ENCODE measurements at places on chromosomes 16 and 17.
A peak's percentile ranks its signal among the peaks of the same experiment; 100 is the strongest.

- DNase-seq: no peak
Observed at GRCh38 chr17:17499402-17500145, 3.4 kb upstream of the RASD1 start.

DNA sequence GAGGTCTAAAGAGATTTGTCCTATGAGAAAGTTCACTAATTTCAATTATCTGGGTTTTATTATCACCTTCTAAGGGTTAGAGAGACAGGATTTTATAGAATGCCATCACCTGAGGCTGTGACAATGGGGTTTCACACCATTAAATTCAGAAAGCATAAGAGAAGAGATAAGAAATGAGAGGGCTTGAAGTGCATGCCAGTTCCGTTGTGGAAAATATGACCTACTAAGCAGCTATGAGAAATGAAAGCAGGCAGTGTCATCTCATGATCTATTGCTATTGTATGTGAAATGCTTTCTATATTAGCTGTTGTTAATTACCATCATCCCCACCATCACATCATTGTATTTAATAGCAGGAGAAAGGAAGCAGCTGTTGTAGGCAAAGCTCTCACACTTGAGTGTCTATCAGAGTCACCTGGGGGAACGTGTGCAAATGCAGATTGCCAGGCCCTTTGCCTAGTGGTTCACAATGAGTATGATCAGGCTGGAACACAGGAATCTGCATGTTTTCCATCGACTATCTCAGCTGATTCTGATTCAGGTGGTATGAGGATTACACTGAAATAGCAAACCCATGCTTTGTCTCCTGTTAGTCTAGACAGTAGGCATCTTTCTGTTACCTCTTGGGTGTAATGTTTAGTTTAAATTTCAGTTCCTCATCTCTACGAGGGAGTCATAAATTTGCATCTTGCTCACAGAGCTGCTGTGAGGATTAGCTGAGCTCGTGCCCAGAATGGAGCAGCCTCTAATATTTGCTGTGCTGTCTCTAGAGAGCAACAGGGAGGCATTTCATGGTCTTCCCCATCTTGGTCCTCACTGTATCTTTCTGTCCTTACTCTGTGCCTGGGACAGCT, 256.4 kb downstream of the CDH13 start:
- no peak for DNase-seq

DNA sequence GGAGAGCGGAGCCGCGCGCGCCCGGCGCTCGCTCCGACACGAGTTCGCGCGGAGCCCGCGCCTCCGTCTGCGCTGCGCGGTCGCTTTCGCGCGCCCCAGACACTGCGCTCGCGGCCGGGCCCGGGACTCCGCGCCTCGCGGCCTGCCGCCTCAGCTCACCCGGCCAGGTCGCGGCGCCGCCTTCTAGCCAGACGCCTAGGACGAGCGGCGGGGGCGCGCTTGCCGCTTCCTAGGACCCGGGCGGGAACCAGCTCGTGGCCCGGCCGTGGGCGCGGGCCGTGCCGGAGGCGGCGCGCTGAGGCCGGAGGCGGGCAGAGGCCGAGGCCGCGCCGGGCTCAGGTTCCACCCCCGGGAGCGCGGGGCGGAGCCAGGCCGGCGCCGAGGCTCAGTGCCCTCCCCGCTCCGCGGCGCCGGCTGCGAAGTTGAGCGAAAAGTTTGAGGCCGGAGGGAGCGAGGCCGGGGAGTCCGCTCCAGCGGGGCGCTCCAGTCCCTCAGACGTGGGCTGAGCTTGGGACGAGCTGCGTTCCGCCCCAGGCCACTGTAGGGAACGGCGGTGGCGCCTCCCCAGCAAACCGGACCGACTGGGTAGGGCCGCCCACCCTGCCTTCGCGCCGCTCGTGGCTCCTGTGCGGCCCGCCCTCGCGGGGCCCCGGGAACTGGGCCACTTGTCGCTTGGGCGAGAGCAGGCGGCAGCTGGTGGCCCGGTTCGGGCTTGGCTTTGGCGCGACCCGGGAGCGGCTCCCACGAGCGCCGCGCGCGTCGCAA, at the start of gene SPHK1:
Gene SPHK1, plus strand, starts transcription at position 388 of the 765 bp plus-strand sequence. CDS start 1,036 bp downstream, outside the sequence.
- DNase-seq: peak; percentile 62

GRCh38 chr17:64773836-64774761, 112.0 kb upstream of the SMURF2 start:
- DNase-seq: no peak

GRCh38 chr17:13409455-13409854, 192.3 kb downstream of the HS3ST3A1 start:
- no peak for DNase-seq

- no peak for DNase-seq
Observed at GRCh38 chr17:10172778-10173177, 25.6 kb downstream of the GAS7 start.

GRCh38 chr17:54749157-54749556, 151.5 kb upstream of the TOM1L1 start:
- DNase-seq: no peak

- DNase-seq: no peak
Observed at GRCh38 chr17:78268951-78269905, 37.8 kb downstream of the TMEM235 start.

DNA sequence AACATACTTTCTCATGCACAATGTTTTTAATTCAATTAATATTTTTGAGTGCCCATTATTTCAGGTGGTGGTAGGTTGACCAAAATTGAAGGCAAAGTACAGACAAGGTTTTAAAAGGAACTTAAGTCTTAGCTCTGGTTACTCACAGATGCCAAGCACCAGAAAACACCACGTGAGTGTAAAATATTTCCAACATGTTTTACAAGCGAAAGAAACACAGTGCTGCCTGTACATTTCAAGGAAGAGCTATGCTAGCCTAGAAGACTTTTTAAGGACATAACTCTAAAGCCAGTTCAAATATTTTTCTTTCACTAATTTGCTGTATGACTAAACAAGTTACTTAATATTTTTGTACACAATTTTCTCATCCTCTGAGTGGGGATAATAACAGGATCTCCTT, 736.4 kb upstream of the GOT2 start:
- DNase-seq: no peak

GRCh38 chr16:10878644-10879501, 1.9 kb downstream of the CIITA start:
- no peak for DNase-seq

GRCh38 chr16:83952587-83952939, 477 bp upstream of the OSGIN1 start:
- no peak for DNase-seq

- no peak for DNase-seq
Observed at GRCh38 chr17:49508061-49508865, 13.2 kb downstream of the NGFR start.

DNA sequence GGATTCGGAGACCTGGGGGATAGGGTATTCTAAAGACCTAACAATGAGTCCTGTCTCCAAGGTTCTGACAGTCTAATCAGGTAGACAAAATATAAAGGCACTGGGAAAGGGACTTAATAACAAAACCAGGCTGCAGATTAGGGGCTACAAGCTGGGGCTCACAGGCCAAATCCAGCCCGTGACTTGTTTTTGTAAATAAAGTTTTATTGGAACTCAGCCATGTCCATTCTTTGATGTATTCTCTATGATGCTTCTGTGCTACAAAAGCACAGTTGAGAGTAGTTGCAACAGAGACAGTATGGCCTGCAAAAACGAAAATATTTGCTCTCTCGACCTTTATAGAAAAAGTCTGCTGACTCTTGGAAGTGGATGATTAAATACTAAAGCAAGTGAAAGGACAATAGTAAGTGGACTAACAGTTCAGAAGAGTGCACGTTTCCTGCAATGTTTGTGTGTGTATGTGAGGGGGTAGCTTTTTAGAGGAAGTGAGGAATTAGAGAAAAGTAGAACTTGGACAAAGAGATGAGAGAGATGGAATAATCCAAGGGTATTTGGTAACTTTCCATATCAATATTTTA, 115.4 kb upstream of the ZFHX3 start:
- no peak for DNase-seq

DNA sequence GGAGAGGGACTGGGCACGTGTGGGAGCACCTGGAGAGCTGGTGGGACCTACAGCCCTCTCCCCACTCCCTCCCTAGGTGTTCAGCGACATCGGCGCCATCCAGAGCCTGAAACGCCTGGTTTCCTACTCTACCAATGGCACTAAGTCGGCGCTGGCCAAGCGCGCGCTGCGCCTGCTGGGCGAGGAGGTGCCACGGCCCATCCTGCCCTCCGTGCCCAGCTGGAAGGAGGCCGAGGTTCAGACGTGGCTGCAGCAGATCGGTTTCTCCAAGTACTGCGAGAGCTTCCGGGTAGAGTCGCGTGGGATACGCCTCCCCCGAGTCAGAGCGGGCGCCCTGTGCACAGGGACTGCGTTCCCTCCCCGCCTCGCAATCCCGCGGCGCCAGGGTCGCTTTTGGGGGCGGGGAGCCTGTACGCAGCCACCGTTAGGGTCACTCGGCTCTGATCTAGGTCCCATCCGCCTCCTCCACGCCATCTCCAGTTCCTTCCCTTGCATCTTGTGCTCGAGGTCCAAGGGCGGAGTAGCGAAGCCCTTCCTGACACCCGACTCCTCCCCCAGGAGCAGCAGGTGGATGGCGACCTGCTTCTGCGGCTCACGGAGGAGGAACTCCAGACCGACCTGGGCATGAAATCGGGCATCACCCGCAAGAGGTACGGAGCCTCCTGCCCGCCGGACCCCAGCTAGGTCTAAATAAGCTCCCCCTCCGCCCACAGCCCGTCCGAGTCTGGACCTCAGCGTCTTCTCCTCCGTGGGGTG, 13.0 kb downstream of the SARM1 start:
- peak; percentile 52 for DNase-seq

GRCh38 chr16:7294020-7294419, 38.6 kb upstream of the RBFOX1 start:
- no peak for DNase-seq

- no peak for DNase-seq
Observed at GRCh38 chr17:18920911-18921441, 31.0 kb upstream of the SLC5A10 start.

DNA sequence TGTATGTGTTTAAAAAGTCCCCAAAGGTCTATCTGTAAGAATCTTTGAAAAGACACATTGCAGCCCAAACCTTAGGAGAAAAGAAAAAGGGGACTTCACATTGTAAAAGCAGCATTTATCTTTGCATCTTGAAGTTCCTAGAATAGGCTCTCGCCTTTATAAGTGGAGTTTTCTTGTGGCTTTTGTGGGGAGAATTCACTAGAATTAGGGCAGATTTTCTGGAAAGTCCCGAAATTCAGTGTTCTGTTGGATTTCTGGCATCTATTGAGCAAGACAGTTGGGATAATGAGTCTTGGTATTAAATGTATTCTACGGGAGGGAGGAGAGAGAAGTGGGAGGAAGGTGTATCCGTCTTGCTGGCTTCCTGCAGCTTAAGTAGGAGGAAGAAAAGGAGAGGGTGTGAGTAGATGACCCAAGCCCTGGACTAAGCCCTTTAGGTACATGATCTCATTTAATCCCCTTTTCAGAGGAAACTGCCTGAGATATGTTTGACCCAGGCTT, 62.6 kb downstream of the PRKCA start:
- DNase-seq: no peak

- no peak for DNase-seq
Observed at GRCh38 chr17:75481194-75482068, 25.0 kb downstream of the TMEM94 start.

- no peak for DNase-seq
Observed at GRCh38 chr17:30997842-30998241, 27.0 kb downstream of the RNF135 start.

- no peak for DNase-seq
Observed at GRCh38 chr17:57750109-57750871, 5.2 kb upstream of the CCDC182 start.

GRCh38 chr17:37828651-37829124, 83.8 kb upstream of the HNF1B start:
- DNase-seq: no peak

DNA sequence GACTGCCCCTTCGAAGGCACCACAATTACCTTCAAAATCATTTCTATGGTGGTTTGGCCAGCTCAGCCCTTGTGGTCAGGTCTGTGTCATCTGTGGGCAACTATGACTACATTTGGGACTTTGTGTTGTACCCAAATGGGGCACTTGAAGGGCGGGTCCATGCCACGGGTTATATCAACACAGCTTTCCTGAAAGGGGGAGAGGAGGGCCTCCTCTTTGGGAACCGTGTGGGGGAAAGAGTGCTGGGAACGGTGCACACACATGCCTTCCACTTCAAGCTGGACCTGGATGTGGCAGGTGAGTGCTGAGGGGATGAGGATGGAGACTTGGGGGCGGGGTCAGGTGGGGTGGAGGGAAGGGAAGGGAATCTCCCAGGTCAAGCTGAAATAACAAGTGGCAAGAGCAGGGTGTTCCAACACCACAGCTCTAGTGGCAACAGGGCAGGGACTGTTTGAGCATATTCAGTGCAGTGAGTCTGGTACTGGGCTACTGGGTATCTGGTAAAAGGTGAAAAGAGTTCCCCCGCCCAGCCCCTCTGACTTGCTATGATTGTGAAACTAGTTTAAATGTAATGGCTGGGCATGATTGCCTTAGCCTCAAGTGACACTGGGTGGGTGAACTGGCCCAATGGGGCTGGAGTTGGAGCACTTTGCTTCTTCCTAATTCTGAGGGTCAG, 1.7 kb downstream of the AOC2 start:
- DNase-seq: no peak

- DNase-seq: peak; percentile 47
Observed at GRCh38 chr17:62966426-62967204, 580 bp downstream of the TANC2 start.

DNA sequence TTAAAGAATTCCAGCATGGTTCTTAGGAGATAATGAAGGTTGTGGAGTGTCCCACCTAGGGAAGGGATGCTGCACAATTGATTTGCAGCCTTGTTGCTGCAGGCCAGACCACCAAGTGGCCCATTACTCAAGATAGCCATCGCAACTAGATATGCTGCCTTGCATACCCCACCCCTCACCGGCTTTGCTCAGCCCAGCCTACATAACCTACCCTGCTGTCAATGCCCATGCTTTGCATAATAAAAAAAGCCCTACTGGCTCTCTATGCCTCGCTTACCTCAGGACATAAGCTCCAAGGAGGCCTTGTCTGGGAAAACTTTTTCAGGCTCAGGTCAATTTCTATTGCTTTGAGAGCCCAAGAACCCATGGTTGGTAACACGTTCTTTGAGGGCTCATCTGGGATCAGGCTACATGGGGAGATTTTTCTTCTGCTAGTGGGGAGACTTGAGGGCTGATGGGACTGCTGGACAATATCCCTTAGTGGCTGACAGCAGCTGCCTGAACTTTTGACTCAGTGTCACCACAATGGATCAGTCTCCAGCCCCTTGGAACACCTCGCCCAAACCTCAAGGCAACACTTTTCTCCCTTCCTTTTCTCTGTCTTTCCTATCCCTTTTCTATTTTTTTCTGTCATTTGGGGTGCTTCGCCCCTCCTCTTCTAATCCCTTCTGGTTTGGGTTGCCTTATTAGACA, 38.3 kb downstream of the SCPEP1 start:
- DNase-seq: no peak

DNA sequence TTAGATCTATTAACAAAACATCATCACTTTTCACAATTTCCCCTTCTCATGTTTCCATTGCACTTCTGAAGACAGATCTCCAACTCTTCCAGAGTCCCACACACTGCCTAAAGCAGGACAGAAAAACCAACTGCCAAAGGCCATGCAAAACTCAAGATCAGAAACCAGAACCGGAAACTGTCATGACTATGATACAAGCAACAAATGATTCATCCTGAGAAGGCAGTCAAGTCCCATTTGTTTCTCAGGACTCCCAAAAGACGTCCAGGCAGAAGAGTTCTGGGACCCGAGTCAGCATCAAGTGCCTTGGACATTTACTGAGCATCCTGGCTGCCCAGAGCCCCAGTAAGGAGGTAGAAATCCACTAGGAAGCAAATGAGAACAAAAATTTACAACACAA, 38.8 kb downstream of the ERN1 start:
- DNase-seq: no peak

- DNase-seq: peak; percentile 21
Observed at GRCh38 chr16:57795431-57795878, 6.8 kb downstream of the KIFC3 start.

GRCh38 chr17:17780922-17781590, 55.7 kb downstream of the SREBF1 start:
- DNase-seq: no peak
